ENCODE measurements at places on chromosomes 5 and 9.

DNA sequence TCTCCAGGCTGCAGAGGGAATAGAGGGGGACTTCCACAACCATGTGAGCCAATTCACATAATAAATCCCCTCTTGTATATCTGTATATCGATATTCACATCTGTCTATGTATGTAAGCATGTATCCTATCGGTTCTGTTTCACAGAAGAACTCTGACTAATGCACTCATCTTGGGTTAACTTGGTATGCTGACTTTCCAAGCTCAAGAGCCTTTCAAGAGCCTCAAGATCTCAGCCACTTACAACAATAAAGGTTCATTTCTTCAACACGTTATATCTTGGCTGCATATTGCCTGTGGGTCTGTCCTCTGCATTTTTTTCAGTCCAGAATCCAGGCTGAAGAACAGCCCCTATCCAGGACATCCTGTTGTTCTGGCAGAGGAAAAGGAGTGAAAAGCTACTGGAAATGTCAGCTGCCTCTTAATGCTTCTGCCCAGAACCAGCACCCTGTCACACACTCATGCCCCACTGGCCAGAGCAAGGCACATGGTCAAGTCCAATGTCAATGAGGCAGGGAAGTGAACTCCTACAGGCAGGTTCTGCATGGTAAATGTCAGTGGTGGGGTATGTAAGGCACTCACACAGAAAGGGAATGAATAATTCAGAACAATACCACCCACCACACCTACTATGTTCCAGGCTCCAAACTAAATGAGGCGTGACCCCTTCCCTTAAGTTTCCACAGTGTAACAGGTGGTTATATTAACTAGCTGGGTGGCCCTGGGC, 91.6 kb upstream of the ICE1 start:
- no peak for DNase-seq

DNA sequence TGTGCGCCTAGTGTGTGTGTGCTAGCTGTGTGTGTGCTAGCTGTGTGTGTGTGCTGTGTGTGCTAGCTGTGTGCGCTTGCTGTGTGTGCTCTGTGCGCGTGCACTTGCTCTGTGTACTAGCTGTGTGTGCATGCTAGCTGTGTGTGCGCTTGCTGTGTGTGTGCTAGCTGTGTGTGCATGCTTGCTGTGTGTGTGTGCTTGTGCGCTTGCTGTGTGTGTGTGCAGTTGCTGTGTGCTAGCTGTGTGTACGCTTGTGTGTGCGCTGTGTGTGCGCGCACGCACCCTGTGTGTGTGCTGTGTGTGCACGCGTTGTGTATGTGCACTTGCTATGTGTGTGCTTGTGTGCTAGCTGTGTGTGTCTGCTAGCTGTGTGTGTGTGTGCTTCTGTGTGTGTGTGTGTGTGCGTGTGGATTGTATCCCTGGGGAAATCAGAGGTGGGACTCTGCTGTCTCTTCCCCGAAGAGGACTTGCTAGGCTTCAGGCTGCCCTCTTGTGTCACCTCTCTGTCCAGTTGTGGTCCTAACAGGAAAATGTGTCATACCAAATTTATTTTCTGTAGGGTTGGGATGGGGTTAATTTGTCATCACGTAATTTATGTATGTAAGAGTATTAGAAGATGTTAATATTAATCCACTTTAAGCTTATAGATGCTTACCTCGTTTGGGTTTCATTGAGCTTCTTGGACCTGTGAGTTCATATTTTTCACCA, 38.9 kb downstream of the TPPP start:
- no peak for DNase-seq

DNA sequence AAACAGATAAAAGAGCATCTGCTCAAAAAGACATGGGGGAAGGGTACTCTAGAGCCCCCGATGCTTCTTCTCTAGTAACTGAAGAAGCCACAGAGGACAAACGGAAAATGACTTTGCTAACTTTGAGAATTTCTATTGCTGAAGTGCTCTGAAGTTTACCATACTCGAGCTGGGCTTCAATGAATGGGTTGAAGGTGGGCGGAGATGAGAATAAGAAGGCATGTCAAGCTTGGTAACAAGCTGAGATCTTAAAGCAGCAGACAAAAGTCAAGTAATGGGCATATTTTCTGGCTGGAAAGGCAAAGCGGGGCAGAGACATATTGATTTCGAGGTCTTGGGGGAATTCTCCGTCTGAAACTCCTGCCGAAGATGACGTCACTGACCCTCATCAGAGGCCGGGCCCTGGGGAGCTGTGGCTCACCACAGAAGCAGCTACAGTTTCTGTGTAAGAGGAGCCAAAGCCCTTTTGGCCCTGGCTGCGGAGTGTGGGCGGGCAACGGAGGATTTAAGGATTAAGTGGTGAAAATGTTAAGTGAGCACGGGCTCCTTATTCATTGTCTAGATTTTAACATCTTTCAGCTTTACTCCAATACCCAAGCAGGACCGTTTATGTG, 115.8 kb upstream of the SLIT3 start:
- DNase-seq = no peak

DNA sequence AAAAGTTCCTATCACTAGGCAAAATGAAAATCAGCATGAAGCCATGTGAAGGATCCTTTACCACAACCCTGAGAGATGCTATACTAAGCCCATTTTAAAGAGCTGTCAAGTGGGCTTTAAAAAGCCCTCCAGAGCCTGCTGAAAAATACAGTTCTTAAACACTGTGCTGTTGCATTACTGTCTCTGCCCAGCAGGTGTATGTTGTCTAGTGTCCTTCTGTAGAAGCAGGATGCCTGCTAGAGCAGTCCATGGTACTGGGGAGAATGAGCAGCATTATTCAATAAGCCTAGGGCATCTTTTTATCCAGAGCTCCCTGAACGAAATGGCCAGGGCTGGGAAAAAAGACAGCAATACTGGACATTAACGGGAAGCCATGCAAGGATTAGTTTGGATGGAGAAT, 126.2 kb upstream of the PLCXD3 start:
- DNase-seq = no peak

DNA sequence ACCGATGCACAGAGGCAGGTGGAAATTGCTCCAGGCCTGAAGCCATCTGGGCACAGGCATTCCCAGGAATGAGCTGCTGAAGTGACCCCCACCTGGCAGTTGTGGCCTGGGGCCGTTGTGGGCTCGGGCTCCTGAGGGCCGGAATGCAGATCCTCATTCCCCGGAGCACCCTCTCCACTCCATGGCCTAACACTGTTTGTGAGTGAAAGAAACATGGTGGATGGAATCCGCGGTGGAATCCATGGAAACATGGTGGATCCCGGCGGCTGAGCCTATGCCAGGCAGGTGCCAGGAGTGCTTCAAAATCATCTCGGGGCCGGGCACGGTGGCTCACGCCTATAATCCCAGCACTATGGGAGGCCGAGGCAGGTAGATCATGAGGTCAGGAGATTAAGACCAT, 3.6 kb upstream of the SARDH start:
- DNase-seq = no peak

GRCh38 chr5:6728011-6728794, 15.0 kb downstream of the TENT4A start:
- DNase-seq = no peak

GRCh38 chr5:172918421-172919371, 40.5 kb upstream of the RPL26L1 start:
- no peak for DNase-seq

GRCh38 chr5:126446498-126447224, 23.5 kb downstream of the GRAMD2B start:
- DNase-seq = no peak

DNA sequence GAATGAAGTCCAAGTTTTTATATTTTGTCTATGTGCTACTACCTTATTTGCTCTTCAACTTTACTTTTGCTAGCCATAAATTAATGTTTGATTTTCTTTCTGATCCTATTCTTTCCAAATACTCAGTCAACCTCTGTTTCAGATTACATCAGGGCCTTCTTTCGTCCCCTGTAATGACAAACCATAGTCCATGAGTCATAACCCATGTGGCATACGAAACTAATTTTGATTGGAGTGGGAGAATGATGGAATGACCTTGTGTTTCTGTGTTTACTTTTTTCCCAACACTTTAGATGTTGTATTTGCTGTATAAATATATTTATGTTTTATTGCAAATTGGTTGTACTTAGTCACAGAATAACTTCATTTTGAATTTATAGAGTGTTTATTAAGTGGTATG, 1043.1 kb downstream of the DTWD2 start:
- no peak for DNase-seq

GRCh38 chr5:96781031-96781971, 26.4 kb downstream of the ERAP1 start:
- no peak for DNase-seq

DNA sequence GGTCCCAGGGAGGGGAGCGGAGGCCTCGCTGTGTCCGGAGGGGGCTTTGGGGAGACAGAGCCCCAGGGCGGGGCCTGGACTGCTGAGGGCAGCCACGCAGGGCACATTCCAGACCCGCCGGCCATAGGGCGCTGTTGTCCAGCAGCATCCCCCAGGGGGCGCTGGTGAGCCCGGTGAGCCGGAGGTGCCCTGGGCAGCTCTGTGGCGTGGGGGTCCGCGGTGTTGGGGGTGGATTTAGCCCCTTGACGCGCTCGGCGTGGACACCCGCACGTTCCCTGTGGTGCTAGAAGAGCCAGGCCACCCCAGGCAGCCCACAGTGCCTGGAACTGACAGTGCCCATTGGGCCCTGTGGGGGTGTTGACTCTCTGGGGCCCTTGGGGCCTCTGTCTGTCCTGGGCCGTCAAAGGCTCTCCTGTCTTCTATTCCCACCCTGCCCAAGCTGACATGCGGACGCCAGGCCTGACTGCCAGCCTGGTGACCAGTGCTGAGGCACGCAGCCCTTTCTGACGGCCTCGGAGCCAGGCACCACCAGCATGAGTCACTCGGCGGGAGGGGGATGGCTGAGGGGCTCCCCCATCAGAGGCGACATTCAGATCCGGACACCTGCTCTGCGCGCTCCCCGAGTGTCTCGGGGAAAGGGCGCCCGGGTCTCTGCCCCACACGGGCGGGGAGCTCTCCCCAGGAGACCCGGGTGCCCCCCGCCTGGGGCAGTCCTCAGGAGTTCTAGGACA, 23.9 kb downstream of the TPPP start:
- no peak for DNase-seq

- DNase-seq = no peak
Measured at GRCh38 chr9:137307255-137308056, 5.4 kb upstream of the NRARP start.

Data from GF-D8 (cell line).